NCI-H510A (cell line): ENCODE measurements at places on chromosomes 11 and 22.

GRCh38 chr22:28500006-28500405, 179.6 kb downstream of the TTC28 start:
- no peak for DNase-seq

DNA sequence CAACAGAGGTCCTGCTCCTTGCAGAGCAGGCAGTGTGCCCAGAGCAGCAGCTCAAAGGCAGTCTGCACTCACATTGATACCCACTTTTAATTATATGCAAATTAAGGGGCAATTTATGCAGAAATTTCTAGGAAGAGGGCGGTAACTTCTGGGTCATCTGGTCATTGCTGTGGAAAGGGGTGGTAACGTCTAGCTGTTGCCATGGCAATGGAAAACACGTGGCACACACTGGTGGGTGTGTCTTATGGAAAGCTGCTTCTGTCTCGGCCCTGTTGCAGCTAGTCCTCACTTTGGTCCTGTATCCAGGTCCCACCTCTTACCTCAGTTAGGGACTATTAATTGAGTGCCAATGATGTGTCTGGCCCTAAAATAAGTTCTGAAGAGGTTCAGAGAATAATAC, 36.8 kb downstream of the BARX2 start:
- no peak for DNase-seq

DNA sequence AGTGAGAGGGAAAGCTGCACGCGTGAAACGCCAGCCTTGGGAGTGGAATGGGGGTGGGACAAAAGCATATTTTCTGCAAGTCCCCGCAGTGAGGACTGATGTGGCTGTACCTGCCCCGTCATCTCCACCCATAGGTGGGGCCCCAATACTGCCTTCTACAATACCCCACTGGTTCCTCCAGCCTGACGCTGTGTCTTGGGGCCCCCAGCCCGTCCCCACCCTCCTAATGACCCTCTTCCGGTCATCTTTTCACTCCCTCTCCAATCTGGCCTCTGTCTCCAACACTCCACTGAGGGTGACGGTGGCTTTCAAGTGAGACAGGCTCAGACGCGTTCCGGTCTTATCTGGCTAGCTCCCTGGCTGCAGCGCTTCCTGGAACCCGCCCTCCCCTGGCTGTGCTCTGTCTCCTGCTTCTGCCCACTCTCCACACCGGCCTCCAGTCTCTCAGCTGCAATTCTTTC, 104.2 kb downstream of the MICAL3 start:
- DNase-seq, result peak; percentile 51

- DNase-seq, result no peak
Observed at GRCh38 chr22:27851974-27852746, 50.6 kb upstream of the MN1 start.

GRCh38 chr11:15670520-15671070, 555.9 kb downstream of the INSC start:
- no peak for DNase-seq

DNA sequence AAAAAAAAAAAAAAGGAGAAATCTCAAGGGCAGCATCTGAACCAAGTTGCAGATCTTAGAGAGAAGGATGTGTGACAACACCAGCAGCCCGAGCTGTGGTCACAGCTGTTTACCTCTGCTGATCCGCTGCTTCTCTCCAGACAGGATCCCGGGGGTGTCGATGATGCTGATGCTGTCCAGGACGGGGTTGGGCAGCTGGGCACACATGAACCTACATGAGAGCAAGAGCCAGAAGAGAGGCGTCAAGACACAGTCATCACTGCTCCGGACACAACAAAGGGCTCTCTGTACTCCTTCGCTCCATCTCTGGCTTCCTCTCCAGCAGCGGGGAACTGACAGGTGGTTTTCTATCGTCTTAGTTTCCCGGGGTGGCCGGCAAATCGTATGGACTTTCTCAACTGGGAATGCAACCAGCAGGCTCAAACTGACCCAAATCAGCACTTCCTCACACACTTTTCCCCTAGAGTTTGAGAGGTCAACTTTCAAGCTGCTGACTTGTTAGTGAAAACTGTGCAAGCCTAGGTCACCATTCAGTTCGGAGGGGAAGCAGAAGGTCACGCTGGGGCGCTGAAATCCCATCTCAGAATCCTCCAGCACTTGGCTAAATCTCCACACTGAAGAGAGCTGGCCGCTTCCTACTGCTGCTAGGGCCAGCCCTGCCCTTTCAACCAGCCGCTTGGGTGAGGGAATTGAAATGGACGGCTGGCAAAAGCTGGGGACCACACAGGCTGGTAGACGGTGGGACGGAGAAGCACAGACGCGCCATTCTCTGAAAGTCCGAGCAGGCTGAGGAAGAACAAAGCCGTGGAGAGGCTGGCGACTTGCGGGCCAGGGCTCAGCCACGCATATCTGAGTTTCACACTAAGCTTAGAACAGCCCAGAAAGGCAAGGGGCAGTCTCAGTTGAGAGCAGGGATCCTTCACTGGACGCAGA, 3.8 kb downstream of the EHD1 start:
- no peak for DNase-seq

DNA sequence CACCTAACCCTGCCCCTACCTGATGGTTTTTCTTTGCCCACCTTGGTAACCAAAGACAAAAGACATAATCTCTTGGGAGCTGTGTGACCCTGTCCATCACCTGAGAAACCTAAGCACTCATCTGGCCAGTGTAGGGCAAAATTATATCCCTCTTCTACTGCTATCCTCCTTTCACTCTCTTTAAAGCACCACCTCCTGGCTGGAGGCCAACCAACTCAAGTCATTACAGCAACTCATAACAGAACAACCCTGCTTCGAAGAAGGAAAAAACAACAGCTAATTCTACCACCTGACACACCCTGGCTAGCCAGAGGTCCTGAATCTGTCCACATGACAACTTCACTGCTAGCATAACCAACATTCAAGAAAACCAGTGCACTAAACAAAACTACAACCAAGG, 45.5 kb downstream of the GAS2 start:
- no peak for DNase-seq

DNA sequence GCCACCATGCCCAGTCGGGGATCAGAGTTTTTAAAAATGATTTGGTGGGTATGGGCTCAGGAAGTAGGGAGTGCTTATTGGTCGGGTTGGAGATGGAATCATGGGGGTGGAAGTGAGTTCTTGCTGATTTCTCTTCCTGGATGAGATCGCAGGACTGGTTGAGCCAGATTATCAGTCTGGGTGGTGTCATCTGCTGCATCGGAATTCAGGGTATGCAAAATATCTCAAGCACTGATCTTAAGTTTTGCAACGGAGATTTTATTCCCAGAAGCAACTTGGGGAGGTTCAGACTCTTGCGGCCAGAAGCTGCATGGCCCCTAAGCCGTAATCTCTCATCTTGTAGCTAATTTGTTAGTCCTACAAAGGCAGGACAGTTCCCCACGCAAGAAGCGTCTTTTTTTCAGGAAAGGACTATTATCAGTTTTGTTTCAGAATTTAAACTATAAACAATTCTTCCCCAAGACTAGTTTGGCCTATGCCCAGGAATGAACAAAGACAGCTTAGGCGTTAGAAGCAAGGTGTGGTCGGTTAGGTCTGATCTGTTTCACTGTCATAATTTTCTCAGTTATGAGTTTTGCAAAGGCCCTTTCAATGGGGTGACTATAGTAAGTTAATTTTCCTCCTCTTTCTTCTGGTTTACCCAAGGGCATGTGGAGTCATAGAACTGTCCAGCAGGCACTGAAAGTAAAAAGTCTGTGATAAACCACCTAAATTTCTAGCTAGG, 1.4 kb upstream of the PIWIL3 start:
- DNase-seq, result no peak

DNA sequence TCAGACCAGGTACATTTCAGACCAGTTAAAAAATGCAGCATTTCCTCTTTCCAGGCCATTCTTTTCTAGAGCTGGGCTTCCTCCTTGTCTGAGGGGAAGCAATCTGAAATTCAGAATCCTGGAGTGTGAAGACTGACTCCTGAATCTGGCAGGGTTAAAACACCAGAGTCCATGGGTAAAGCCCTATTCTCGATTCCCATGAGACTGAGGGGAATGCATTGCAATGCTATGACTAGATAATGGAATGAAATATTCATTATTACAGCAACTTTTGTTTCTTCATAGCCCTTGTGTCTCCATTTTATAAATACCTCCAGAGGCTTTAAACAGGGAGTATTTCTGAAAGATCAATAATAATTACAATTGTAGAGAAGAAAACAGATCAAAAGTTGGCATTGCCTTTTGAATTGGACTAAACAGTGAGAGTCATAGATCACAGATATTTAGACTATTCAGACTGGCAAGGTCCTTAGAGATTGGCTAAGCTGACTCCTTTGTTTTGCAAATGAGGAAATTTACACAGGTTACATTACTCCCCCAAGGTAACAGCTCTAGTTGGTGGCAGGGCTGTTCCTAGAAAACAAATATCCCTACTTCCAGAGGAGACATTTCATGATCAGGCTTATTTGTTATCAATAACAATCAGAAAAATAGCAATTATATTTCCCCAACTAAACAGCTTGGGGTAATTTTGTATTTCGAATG, 632.6 kb upstream of the KIRREL3 start:
- no peak for DNase-seq

DNA sequence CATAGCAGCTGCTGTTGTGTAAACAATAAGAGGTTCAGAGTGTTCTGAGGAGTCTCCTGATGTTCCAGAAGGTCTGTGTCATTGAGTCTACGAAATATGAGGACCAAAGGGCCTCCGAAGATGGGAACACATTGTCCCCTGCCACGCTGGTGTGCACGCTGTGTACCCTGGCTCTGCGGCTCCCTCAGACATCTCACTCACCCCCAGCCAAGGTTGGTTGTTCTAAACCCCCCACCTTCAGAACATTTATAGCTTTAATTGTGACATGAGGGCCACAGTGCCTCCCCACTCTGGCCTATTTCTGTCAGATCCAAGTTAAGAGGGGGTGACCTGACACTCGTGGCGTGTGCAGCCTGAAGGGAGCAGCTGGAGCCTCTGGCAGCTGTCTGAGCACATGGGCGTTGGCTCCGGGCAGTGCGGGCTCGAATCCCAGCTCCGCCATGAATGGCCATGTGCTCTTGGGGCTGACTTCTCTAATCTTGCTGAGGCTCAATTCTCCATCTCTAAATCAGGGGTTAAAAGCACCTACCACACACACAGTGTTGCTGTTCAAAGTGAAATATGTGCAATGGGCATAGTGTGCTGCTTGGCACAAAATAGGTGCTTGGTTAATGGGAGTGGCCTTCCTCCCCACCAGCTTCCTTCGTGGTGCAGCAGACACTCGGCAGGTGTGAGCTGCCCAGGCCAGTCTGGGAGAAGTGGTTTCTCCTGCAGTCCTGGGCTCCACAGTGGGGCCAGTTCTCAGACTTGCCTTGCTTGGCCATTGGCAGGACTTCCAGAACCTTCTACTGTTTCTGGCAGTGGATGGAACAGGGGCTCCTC, 39.7 kb upstream of the MICAL2 start:
- no peak for DNase-seq

GRCh38 chr11:72358466-72359405, 75.6 kb downstream of the CLPB start:
- no peak for DNase-seq
